Stimulated activated CD4-positive, alpha-beta T cell treated with anti-CD3 and anti-CD28 coated beads, TNF-alpha, amount 100 ng/mL, for 1 hour (primary cell): ENCODE measurements at places on chromosomes 5 and 9.
A peak's percentile ranks its signal among the peaks of the same experiment; 100 is the strongest.

GRCh38 chr9:18245911-18246310 is 228.0 kb upstream of the ADAMTSL1 start:
- no peak for DNase-seq

- DNase-seq, result no peak
These were observed 102.3 kb downstream of the APBA1 start for GRCh38 chr9:69569738-69570451.

DNA sequence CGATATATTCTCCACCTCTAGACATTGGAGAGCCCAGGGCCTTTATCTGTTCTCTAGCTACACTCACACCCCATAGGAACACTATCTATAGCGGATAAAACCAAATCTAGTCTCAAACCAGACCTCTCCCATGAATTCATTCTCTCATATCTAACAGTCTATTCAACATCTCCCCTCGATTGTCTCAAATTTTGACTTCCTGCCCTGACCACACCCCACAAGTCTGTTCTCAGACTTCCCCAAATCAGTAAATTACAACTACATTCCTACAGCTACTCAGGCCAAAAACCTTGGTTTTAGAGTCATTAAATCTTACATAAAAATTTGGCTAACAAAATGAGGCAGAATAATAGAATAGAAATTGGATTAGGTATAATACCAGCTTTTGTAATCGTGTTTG is 12.5 kb upstream of the SLC1A3 start:
- no peak for DNase-seq

- no peak for DNase-seq
These were observed 64.0 kb upstream of the PTGER4 start for GRCh38 chr5:40615586-40616170.

- DNase-seq, result no peak
These were observed 8.3 kb upstream of the RETREG1 start for GRCh38 chr5:16625096-16625495.

GRCh38 chr9:85978496-85978895 is 37.5 kb downstream of the NAA35 start:
- no peak for DNase-seq

DNA sequence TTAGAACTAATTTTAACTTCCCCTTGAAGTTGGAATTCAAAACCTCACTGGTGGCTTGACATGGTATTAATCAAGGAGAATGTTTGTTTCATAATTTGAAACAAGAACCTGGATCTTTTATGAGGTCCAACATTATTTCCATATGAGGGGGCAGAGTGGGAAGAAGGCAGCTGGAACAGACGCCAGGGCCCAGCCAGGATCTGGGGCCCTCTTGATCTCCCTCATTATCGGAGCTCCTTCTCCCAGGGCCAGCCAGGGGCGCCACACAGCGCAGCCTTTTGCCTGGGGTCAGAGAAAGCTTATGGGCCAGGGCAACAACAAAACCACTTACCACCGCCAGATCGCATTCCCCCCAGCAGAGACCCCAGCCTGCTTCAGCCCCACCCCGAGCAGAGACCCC is 27.1 kb upstream of the NKD2 start:
- no peak for DNase-seq

DNA sequence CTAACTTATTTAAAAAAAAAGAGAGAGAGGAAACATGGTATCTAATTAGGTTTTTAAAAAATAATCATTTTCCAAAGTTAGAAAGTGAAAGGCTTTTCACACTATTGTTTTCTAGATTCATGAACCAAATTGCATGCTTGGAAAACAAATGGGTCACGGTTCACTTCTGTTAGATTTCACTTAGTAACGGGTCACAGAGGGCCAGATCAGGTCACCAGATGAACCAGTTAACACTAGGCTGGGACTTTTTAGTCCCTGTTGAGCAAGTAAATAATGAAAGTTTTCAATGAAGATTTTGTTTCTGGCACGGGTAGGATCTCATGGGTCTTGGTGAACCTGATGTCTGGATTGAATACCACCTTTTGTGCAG is 207.2 kb upstream of the RFX3 start:
- no peak for DNase-seq

DNA sequence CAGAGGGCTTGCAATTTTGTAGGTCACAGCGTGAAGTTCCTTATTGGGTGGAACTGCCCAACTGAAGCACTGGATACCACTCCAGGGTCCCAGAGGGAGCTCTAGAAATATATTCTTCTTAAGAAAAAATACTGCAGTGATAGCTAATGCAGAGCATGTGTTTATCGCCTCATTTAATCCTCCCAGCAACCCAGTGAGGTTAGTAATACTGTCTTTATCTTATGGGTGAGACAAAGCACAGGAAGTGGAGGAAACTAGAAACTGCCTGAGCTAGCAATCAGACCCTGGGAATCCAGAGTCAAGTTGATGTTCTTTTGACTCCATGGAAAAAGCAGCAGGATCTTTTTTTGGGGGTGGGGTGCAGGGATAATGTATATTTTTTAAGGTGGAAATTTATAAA is 153.3 kb downstream of the PJA2 start:
- DNase-seq, result no peak

DNA sequence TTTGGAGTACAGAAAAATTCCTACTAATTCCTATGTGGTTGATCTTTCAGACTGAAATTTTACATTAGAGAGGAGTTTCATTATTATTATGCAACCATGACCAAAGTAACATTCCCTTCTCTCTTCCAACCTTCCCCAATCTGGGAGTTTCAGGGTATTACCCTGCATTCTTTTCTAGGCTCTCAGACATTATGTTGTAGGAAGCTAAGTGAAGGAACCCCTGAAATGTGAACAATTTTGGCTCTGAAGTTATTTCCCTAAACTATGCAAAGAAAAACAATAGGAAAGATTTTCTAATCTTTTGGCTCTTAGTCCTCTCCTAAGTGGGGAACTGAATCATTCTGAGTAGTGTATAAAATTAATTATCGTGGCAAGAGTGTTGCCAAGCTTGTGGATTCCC is 63.3 kb upstream of the ZFAND5 start:
- DNase-seq, result no peak

DNA sequence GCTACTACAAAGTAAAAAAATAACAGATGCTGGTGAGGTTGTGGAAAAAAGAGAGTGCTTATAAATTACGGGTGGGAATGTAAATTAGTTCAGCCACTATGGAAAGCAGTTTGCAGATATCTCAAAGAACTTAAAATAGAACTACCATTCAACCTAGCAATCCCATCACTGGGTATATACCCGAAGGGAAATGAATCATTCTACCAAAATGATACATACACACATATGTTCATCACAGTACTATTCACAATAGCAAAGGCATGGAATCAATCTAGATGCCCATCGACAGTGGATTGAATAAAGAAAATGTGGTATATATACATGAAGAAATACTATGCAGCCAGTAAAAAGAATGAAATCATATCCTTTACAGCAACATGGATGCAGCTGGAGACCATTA is 6.3 kb upstream of the TEX10 start:
- no peak for DNase-seq

DNA sequence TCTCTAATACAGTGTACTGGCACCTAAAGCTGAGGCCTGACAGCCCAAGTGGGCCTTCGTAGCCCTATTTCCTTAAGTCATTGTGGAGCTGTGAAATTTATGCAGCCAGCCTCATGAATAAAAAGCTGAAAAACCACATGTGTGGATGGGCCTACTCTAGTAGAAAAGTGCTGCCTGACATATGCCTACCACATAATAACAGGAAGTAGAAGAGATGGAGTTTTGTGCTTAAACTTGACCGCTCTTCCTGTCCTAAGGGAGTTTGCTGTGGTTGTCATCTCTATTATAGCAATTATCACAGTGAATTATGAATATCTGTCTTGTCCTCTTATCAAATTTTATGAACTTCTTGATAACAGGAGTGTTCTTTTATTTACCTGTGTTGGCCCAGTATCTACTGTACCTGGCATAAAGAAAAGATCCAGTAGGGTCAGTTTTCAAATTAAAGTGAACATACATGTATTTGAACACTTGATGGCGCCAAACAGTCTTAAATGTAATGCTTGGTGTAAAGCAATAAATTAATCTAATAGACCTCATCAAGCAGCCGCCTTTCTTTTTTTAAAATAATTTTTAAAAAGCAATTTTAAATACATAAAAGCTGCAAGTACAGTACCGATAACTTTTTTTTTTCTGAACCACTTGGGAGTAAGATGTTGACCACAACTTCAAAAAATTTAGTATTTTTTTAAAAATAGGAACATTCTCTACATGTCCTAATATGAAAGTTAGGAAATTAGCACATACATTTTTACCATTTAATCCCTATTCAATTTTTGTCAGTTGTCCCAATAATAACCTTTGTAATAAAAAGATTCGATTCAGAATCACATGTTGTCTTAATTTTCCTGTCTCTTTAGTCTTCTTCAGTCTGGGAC is 51.0 kb downstream of the FKTN start:
- no peak for DNase-seq

GRCh38 chr5:66993882-66994281 is 202.7 kb downstream of the CD180 start:
- no peak for DNase-seq

DNA sequence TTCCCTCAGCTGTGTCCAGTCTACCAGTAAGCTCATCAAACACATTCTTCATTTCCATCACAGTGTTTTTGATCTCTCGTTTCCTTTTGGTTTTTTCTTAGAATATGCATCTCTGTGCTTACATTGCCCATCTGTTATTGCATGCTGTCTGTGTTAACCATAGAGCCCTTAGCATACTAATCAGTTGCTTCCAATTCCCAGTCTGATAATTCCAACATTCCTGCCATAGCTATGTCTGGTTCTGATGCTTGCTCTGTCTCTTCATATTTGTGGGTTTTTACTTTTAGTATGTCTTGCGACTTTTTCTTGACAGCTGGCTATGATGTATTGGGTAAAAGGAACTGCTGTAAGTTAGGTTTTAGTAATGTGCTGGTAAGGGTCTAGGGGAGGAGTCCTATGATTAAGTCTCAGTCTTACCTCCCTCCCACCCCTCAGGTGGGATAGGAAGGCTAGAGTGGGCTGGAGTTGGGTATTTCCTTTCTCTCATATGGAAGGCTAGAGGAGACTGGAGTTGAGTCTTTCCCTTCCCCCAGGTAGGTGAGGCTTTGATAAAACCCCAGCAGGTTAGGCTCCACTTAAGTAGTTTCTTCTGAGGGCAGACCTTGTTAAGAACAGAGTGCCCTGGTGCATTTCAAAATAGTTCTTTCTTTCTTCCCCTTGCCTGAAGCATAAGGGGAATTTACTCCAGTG is 99.1 kb upstream of the RASGRF2 start:
- DNase-seq, result no peak

DNA sequence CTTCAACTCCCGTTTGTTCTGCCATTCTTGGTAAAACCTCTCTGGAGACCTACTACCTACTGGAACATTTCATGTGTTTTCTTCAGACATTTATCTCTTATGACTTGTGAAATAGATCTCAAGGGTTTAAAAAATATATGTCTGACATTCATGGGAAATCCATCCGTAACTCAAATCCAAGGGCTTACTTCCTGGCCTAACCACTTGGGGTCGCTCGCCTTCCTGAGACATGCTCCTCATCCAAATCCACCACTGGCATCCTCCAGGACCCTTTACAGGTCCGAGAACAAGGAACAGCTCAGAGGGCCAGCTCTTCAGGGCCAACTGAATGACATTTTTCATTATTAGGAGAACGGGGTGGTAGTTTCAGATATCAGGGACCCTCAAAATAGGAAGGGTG is 235.1 kb upstream of the TUT7 start:
- DNase-seq, result no peak

DNA sequence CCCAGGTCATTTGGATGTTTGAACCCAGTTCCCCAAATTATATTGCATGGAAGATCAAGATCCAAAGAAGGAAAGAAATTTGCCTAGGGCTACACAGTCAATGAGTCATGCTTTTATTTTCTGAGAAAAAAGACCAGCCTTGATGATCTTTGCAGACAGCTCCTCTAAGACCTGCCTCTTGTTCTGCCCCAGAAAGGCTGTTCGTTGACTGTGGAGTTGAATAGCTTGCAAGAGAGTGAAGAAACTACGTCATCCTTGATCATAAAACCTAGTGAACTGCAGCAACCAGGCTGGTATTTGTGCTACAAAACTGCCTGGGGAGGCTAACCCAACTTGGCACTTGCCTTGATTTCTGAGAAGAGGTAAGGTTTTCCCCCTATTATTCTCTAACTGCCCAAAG is 263.9 kb downstream of the PAPPA start:
- no peak for DNase-seq

DNA sequence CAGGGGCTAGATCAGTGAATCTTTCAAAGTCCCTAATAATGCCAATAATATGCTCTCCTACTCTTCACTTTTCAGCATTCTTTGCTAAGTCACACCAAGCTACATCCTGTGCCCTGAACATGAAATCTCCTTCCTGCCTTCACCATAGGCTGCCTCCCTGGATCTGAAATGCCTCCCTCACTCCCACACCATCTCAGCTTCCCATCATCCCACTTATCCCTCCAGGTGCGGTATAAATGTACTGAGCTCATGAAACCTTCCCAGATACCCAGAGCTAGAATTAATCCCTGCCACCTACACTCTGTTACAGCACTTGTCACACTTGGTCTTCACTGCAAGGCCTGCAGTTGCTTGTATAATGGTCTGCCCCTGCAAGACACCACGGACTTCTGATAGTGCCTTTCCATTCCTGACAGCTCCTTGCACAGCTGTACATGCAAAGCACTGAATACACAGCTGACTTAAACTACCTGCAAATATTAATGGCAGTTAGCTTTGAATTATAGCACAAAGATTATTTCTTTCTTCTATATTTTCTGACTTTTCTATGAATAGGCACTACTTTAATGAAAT is 250.4 kb downstream of the EBF1 start:
- no peak for DNase-seq

- DNase-seq, result no peak
These were observed 1944.6 kb upstream of the WWC1 start for GRCh38 chr5:166346726-166347374.

DNA sequence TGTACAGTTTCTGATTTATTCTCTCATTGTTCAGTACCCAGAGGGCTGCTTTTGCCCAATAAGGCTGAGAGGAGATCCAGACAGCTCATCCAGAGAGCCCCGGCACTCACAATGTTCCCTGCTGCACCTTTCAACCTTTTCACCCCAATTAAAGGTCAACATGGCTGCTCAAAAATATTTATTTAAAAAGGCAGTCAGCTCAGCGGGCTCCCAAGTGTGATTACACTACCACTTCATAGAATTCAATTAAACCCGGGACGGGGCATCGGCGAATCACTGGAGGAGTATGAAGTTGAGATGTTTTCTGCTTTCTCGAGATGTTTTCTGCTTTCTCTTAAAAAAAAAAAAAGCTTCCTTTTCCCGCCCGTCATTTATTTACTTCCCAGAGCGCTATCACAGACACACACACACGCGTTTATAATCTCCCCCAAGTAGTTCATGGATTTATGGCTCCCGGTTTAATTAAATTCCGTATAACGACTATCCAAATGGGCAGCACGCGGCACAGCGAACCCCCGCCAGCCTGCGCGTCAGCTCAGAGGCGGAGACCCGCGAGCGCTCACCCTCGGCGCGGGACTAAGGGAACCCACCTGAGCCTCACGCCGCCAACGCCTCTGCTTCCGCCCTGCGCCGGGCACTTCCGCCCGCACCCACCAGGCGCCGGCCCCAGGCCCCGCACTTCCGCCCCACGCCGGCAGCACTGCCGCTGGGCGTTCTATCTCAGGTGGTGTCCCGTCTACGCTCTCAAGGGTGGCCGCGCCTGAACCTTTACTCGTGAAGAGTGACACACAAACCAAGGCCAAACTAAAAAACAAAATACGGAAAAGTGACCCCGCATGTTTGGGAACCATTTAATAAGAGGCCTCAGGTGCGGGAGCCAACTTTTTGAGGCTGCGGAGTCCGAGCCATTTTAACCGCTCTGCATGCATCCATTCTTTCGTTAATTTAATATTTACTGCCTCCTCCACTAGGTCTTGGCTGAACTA is at the start of gene C5orf63:
TSS of gene C5orf63 (minus strand) at position 642 of the 986 bp plus-strand sequence. CDS start 14,507 bp downstream, outside the sequence.
- peak; percentile 22 for DNase-seq
